ENCODE measurements at places on chromosomes 2 and 18.

GRCh38 chr18:8623549-8624106 is 14.4 kb downstream of the RAB12 start:
- no peak for DNase-seq

- DNase-seq: no peak
Observed at GRCh38 chr18:12256951-12257350, 2.8 kb downstream of the CIDEA start.

DNA sequence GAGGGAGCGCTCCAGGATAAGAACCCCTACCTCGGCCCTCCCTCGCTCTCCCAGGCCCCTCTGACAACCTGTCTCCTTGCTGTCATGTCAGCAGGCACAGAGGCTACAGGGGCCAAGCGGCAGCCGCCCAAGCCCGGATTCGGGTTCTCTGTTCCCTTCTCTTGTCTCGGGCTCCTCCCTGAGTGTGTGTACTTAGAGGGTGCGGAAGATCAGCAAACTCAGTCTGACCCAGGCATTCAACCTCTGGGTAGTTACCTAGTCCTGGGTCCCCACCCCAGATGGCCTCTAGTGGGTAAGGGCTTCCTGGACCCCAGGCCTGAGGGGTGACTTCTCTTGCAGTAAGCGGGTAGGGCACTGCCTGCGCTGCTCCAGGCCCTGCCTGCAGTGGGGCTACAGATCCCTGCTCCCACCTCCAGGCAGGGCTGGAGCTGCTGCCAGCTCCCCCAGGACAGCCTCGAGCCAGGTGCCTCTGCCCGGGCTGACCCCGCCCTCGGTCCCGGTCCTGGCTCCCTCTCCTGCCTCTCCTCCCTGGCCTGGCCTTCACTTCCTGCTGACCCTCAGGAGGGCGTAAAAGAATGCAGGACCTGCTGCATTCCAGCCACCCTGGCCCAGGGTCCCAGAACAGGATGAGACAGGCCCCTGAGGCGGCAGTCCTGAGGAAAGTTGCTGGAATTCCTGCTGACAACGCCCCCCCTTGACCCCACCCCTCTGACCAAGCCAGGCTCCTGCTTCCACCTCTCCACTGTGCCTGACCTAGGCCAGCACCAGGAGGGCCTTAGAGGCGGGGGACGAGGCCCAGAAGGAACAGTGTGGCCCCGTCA is 22.0 kb downstream of the GPC1 start:
- no peak for DNase-seq

GRCh38 chr2:135954020-135954601 is 31.3 kb downstream of the DARS1 start:
- no peak for DNase-seq

DNA sequence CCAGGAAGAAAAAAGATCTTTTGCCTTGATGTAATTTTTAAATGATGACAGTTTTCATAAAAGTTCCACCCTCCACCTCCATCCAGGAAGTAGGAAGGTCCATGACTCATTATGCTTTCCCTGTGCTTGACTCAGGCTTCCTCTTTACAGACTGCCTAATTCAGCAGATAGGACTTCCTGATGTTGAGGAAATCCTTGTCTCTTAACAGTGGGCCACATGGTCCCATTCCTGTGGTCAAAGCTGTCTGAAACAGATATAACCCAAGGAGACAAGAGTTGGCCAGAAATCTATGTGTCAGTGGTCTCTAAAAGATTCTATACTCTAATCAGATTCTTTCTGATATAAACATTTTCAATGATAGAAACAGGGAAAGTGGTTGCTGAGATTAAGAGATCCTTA is 119.1 kb downstream of the BAZ2B start:
- DNase-seq: no peak

GRCh38 chr18:45527891-45528290 is 87.4 kb upstream of the SLC14A2 start:
- DNase-seq: no peak

- DNase-seq: no peak
Observed at GRCh38 chr2:190447766-190448165, 39.6 kb downstream of the MFSD6 start.

DNA sequence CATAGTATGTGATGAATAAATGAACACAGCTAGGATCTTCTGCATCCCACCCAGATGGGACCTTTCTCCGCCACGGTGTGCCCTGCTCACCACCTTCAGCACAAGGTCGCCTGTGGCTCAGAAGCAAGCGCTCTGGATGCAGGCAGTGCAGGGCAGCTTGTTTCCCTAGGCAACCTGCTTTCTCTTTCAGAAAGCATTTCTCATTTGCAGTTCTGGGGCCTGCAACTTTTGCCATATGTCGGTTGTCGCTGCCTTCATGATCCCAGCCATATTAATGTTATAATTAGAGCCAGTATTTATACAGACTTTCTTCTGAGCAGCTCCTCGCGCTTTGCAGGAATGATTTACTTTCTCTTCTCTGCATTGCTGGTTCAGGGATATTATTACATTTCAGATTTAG is 692.8 kb downstream of the RNF144A start:
- no peak for DNase-seq

DNA sequence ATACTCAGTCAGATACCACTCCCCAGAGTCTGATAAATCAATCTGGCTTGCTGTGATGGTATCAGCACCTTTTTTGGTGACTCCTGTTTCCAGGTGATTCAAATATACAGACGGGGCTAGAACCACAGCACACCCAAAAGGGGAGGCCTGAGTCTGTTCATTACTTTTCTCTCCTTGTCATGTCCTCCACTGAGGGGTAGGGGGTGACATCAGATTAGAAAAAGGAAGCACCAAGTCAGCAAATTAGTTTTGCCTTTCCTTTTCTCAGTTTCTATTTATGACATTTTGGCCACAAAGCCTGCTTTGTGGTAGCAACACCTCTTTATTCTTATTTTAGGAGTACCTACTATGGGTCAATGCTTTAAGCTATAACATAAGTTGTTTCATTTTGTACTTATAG is 127.4 kb downstream of the CCDC102B start:
- DNase-seq: no peak

GRCh38 chr2:168320267-168320666 is 72.9 kb upstream of the STK39 start:
- DNase-seq: no peak

- DNase-seq: no peak
Observed at GRCh38 chr2:169672406-169672805, 21.8 kb downstream of the CFAP210 start.

Measured in NCI-H510A (cell line).